Suprapubic skin (tissue), 4 donors: ENCODE measurements at places on chromosomes 4 and X.

DNA sequence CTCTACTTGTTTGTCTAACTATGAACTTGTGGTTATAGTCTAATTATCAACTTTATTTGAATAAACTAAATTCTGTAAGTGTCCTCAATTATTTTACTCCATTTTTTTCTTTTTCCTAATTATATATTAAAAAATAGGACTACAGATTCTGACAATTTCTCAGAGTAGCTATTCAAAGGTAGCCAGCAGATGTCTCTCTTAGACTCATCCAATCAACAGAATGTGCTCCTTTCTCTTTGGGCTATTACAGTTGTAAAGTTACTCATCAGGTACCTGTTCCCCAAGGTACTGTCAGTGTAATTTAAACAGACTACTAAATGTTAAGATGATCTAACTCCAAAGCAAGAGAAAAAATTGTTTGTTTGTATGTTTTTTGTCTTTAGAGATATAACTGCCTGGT, 248.6 kb downstream of the PCDH18 start:
- no peak for DNase-seq

DNA sequence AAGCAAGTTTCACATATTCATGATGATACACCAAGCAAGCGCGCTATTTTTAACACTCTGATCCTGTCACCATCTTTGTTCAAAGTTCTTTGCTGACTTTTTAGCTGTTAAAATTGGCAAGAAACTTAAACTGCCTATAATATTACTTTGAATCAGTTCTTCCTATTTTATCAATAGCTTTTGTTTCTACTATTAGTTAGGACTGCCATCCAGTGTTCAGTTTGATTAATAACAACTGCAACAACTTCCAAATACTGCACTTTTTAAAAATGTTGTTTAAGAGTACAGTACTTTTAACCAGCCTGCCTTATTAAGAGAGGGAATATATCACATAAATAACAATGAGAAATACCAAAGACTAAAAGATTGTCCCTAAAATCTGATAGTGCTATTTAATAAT, 614.3 kb downstream of the FAM133A start:
- no peak for DNase-seq

- no peak for DNase-seq
These were observed 175.2 kb upstream of the PBDC1 start for GRCh38 chrX:75997692-75998091.

DNA sequence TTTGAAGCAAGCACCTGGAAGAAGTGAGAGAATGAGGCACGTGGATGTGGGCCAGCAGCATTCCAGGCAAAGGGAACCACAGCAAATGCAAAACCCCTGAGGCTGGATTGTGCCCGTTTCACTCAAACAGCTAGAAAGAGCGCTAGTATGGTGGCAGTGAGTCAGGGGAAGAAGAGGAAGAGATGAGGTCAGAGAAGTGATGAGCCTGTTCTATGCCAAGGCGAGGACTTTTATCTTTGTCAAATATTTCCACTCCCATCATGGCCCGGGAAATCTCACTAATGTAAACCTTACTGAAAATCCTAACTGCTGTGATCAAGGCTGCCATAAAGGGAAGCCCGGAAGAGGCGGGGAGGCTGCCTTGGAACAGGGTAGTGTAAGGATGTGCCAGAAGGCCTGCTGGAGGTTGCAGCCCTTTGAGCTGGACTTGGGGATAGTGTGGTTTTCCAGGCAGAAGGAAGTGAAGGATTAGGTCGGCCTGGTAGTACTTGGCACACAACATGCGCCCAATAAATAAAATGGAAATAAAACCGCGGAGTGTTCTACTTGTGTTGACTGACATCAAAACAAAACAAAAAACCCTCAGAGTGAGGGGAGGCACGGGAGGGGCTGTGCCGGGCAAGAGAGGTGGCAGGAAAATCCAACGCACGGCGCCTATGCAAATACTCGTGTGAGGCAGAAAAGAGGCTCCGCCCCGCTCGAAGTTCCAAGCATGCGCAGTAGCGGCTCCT, 1.2 kb upstream of the CDK16 start:
- DNase-seq: peak; percentile 78

- no peak for DNase-seq
These were observed 83.9 kb downstream of the POLA1 start for GRCh38 chrX:24777660-24778059.

DNA sequence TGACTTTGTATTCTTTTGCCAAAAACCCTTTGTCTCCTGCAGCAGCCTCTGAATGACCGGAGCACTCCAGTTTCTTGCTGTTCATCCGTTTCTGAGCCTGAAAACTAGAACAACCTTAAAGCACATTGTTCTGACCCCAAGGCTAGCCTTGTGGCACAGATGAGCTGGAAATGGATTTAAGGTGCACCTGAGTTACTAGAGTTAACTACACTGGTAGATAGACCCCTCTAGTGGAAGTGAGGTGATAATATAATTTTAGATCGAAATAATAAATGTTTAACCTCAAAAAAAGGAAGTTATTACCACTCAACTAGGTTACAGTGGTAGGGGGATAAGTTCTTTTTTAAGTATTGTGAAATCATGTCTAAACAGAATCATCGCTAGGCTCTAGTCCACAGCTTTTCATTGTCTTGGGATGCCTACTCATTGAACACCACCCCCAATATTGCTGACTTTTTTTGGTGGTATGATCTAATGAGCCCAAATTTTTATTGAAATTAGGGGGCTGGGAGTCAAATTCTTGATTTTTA, 2.7 kb downstream of the PLS3 start:
- no peak for DNase-seq

DNA sequence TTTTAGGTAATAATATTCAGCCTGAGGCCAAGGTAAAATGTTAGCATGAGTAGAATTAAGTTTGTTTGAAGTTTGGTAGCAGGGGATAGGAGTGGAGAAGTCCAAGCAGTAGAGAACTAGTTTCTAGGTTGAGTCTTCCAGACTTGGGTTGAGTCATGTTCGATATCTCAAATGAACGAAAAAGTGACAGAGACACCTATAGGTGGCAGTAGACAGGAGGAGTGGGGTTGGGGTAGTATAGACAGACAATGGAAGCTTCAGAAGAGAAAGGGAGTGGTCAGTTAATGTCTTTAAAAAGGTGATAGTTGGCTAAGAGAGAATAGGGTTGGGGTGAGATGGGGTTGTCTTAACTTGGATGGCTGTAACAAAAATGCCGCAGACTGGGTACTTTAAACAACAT, 58.7 kb upstream of the EMCN start:
- DNase-seq: no peak

- no peak for DNase-seq
These were observed 549.2 kb upstream of the AMOT start for GRCh38 chrX:113389846-113390245.

GRCh38 chrX:94041881-94042280, 367.9 kb downstream of the FAM133A start:
- no peak for DNase-seq

- no peak for DNase-seq
These were observed 71.7 kb downstream of the ARAP2 start for GRCh38 chr4:36172656-36173055.

DNA sequence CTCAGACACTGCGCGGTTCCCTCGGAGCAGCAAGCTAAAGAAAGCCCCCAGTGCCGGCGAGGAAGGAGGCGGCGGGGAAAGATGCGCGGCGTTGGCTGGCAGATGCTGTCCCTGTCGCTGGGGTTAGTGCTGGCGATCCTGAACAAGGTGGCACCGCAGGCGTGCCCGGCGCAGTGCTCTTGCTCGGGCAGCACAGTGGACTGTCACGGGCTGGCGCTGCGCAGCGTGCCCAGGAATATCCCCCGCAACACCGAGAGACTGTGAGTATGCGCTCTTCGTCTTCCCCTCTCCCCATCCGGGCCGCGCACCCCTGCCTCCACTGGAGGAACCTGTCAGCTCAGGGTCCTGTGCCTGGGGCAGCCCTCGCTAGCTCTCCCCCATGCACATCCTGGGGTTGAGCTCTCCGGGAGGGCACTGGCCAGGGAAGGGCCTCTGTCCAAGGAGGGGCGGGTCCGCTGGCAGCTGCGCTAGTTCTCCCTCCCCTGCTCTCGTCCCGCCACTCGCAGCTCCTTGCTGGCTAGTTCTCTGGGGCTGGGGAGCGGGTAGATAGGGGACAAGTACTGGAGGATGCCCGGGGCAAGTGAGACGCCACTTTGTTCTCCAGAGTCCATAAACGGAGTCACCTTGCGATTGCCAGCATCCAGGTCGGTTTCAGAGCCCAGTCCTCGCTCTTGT, 2.2 kb downstream of the SLIT2 start:
- peak; percentile 79 for DNase-seq

DNA sequence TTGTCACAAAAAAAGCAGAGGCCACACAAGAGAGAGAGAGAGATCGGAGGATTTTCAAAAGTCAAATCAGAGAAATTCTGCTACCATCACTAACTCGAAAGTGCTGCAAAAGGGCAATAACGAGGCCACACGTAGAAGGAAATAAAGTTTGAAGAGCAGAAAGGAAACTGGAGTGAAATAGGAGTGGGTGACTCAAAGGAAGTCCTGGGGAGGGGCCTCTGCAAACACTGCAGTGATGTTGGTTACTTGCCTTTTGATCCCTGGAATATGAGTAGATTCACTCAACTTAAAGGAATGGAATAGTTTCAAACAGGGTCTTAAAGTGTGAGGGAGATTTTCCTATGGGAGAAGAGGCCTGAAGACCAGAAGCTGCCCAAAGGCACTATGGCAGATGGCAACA, 663.4 kb upstream of the LCORL start:
- DNase-seq: no peak

DNA sequence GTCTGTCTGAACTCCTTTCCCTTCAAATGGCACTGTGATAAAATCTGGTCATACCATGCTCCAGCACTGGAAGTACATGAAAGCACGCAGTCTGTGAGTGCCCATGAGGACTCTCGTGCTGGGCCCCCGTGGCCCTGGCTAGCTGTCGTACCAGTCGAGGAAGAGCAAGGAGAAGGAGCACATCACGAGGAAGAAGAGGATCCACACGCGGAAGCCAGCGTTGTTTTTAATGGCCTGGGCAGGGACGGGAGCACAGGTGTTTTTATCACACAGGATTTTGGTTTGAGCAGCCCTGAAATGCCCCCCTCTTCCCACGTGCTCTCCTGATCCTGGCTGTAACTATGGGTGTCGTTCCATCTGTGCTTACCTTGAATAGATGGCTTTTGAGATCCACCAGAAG, 33.0 kb downstream of the NSG1 start:
- DNase-seq: no peak

DNA sequence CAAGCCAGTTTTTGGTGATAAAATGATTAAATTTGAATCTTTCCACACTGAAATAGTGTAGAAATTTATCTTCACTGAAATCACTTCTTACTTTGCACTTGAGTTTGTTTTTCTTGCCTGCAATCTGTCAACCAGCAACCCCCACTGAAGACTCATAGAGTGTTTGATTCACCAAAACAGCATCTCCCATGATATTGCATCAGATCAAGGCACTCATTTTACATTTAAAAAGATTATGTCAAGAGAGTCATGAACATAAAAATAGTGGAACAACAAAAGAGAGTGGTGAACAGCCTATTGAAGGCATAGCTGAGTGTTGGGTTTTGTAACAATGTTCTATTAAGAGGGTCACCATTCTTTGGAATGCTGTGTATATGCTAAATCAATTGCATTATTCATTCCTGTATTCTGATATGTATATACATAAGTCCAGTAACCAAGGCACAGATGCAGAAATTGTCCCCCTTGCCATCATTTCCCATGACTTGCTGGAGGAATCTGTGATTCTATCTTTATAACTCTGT, 1934.9 kb downstream of the ARAP2 start:
- no peak for DNase-seq

- DNase-seq: no peak
These were observed 8.1 kb downstream of the SSR4 start for GRCh38 chrX:153802513-153803045.

DNA sequence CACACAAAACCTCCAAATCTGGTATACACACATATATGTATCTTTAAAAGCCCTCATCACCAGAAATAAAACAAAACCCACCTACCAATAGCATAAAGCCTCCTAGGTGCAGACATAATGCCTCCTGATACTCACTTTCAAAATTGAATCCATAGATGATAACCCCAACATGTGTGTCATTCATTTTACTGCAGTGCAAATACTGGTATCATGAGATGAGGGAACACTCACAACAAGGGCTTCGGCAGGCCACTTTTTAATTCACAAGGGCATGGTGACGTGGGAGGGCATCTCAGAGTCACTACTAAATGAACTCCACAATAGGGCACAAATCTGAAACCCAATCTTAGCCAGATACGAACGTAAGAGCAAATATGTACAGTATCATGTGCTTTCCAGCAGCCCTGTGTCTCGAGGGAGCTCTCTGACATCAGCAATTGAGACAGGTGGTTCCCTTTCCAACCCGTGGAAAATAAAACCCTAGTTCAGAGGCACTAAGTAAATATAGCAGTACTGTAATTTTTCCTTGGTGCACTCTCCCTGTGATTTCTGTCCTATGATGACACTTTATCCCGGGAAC, 14.1 kb upstream of the PPARGC1A start:
- DNase-seq: no peak

- no peak for DNase-seq
These were observed 17.8 kb upstream of the ZNF827 start for GRCh38 chr4:145956288-145956890.

DNA sequence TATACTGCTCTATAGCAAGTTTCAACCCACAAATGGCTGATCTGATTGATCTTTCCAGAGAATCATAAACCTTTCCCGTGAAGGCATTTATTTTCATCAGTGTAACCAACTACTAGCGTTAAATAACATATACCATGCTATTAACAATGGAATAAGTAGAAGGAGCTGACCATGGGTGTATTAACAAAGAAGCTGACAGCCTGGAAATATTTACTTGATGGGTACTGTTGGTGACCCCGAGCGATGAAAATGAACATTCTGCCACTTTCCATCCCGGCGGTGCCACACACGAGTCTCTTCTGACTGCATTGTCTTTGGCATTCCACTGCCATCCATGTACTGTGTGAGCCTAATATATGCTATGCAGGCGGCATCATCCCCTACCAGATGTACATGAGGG, 304.4 kb downstream of the CAMK2D start:
- no peak for DNase-seq

GRCh38 chr4:18214411-18215055, 193.0 kb upstream of the LCORL start:
- no peak for DNase-seq

- no peak for DNase-seq
These were observed 6.5 kb upstream of the SMARCA1 start for GRCh38 chrX:129529685-129530281.

DNA sequence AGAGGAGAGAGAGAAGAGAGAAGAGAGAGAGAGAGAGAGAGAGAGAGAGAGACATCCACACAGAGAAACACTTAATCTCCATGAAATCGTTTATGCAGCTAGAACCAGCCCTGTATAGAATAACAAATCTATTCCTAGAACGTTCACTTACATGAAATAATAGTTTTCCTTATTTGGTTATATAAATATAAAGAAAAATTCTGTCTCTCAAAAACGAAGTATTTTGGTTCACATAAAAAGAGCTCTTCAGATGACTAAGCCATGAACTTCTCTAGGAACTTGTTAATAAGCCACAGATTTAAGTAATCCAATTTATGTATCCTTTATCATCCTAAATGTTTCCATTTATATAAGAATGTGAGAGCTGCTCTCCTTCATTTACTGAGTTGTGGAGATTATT, 1315.1 kb upstream of the PCDH7 start:
- DNase-seq: no peak
